ENCODE measurements at places on chromosomes 4 and X.

DNA sequence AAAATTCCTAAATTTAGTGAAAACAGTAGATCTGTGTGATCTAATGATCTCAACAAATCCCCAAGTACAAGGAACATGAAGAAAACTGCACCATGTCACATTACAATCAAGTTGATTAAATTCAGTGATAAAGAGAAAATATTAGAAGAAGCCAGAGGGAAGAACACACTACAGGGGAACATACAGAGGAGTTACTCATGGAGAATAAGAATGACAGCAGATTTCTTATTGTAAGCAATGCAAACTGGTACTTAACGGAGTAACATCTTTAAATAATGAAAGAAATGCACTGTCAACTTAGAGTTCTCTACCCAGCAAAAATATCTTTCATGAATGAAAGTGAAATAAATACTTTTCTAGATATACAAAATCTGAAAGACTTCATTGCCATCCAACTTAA, 21.1 kb downstream of the TLL1 start:
- DNase-seq: no peak

DNA sequence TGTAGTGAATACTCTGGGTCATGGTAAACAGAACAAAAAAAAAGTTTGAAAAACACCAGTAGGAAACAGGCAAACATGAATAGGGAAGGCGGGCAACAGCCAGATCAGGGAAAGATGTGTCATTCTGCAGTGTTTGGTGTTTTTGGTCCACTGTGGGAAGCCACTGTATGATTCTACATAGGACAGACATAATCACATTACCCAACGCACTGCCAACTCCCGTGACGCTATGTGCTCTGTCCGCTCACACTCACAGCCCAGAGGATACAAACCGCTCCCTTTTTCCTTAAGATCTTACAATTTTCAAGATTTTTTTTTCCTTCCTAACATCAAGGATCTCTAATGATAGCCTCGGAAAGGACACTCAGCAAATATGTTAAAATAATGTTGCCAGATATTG, 59.3 kb downstream of the HADH start:
- no peak for DNase-seq

- DNase-seq: no peak
Measured at GRCh38 chr4:157265281-157265680, 44.8 kb downstream of the GRIA2 start.

DNA sequence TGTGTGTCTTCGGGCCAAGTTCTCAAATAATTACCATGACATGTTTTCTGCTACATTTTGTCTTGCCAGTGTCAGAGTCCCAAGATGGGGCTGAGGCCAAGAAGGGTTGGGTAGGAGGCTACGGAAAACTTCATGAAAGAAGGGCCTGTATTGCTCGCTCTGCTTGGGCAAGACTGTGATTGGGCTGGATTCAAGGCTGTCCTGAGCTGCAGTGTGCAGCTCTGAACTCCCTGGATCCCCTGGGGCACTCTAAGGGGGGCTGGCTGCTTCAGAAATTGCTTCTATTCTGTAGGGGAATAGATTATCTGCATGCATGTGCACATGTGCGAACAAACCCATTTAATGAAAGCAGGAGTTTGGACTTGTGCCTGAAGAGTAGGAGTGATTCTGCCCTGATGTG, 13.6 kb downstream of the TSPAN6 start:
- no peak for DNase-seq

DNA sequence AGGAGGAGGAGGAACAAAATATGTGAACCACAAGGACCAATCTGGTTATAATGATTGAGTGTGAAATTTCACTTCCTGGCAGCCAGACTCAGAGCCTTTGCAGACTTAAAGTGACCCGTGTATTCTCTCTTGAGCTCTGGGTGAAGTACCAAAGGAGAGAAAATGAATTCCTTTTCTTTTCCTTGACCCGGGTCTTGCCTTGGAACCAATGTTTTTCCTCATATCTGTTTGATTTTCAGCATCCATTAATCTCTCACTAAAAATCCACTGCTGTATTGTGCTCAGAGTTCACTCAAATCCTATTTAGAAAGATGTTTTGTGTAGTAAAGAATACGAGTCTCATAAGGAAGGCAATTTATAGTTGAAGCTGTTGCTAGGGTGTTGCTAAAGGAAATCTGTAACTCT, 78.3 kb upstream of the C1QTNF7 start:
- no peak for DNase-seq

Data from memory B cell (primary cell).